Stimulated activated CD8-positive, alpha-beta memory T cell treated with anti-CD3 and anti-CD28 coated beads, Interleukin-4, amount 100 ng/mL, for 4 hours (primary cell): ENCODE measurements at places on chromosomes 1 and 21.

DNA sequence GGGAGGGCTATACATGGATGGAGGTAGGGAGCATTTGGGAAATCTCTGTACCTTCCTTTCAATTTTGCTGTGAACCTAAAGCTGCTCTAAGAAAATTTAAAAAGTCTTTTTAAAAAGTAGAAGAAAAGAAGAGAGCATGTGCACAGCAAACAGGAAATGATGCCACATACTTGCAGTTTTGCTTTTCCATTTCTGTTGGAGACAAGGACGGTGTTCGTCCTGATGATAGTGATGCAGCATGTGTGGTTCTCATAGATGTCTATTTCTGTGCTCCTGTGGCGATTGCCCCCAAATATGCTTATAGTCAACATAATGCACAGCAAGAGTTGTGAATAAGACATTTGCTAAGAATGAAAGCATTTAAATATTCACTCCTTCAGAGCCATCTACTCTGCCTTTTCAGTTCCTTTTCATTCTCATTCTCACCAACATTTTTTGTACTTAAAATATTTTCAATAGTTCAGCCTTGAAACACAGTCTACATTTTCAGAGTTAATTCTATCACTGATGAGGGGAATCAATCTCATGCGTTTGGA lies 66.6 kb downstream of the LRRC8C start:
- no peak for DNase-seq

DNA sequence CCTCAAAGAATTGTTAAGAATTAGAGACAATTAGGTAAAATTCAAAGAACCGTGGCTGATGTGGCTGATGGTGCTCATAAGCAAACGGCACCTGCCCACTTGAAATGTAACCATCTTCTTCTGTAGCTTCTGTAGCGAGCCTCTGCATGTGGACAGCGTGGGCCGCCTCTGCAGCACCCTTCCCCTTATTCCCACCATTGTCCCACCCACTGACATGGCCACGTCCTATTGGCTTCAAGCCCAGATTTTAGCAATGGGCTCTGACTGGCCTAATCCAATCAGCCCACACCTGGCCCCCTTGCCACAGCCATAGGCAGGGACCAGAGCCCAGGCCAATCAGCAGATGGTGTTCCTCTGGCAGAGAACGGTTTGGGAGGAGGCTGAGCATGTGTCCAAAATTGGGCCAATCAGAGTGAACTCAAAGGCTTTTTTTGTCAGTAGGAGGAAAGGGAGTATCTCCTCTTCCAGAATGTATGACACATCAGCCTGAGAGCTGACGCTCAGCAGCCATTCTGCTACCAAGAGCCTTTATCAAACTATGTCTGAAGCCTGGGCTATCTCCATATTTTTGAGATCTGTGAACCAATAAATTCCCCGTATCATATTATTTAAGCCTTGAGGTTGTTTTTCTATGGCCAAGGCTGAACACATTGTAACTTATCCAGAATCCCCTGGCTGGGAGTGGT lies 518.5 kb downstream of the SMYD3 start:
- DNase-seq = no peak

- no peak for DNase-seq
These were observed 40.0 kb upstream of the CD101 start for GRCh38 chr1:116961606-116962005.

GRCh38 chr1:201988601-201989000 lies 6.2 kb downstream of the RNPEP start:
- DNase-seq = no peak

GRCh38 chr1:226710501-226710900 lies 28.6 kb downstream of the ITPKB start:
- no peak for DNase-seq

DNA sequence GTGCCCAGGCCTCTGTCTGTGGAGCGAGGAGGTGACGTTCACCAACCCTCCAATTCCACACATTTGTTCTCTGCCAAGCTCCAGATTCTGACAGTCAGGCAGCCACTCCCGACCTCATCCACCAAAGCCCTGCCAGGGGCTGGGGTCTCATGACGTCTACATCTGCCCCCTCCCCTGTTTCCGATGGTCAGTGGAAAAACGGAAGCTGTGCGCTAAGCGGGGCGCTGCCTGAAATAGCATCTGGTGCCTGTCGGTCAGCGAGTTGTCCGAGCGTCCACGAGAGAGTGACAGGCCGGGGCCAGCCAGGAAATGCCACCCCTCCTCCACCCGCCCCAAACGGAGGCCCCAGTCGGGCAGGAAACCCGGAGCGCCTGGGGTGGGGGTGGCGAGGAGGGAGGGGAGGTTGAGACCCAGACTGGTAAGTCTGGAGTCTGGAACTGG lies 3.2 kb upstream of the TAL1 start:
- DNase-seq = no peak

GRCh38 chr1:176220100-176220689 lies 13.1 kb upstream of the COP1 start:
- no peak for DNase-seq

DNA sequence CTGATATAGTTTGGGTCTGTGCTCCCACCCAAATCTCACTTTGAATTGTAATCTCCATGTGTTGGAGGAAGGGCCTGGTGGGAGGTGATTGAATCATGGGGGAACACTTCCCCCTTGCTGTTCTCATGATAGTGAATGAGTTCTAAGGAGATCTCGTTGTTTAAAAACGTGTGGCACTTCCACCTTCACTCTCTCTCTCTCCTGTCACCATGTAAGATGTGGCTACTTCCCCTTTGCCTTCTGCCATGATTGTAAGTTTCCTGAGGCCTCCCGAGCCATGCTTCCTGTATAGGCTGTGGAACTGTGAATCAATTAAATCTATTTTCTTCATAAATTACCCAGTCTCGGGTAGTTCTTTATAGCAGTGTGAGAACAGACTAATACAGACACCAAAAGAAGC lies 40.4 kb downstream of the FRRS1 start:
- DNase-seq = no peak

GRCh38 chr1:35222322-35223083 lies 29.6 kb upstream of the SFPQ start:
- DNase-seq = no peak

- no peak for DNase-seq
These were observed 70.6 kb upstream of the PAXBP1 start for GRCh38 chr21:32842146-32842545.

GRCh38 chr1:154391086-154391770 lies 13.9 kb upstream of the IL6R start:
- DNase-seq = no peak

- DNase-seq = no peak
These were observed 6.5 kb downstream of the MEX3A start for GRCh38 chr1:156075775-156076204.

GRCh38 chr21:41641821-41642701 lies 124.8 kb downstream of the RIPK4 start:
- no peak for DNase-seq

DNA sequence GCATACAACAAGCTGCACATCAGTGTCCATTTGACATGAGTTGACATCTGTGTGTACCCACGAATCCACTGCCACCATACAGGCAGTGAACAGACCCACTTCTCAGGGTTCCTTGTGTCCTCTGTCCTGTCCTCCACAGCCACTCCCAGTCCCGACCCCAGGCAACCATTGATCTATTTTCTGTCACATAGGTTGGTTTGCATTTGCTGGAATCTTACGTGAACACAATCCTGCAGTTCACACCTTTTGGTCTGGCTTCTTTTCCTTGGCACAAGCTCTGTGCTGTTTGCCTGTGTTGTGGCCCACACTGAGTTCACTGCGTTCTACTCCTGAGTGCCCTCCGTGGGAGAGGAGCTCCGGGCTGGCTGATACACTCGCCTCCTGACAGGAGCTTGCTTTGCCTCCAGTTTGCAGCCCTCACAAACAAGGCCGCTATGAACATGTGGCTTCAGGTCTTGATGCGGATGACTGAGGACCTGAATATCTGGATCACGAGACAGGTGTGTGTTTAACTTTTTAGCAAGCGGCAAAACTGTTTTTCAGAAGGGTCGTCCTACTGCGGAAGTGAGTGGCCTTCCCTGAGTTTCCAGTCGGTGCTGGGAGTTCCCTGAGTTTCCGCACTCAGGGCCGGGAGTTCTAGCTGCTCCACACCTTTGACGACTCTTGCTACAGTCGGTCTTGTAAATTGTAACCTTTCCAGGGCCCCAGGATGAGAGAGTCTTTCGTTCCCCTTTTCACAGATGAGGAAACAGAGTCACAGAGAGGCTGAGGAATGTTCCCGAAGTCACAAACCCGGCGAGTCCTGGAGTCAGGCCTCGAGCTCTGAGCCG lies 13.0 kb upstream of the COL18A1 start:
- DNase-seq = no peak

GRCh38 chr1:228339059-228339704 lies 67.5 kb downstream of the TRIM11 start:
- no peak for DNase-seq

- no peak for DNase-seq
These were observed 66.7 kb downstream of the PATJ start for GRCh38 chr1:61808968-61809367.

- no peak for DNase-seq
These were observed 559.8 kb upstream of the USP24 start for GRCh38 chr1:55775007-55775406.

DNA sequence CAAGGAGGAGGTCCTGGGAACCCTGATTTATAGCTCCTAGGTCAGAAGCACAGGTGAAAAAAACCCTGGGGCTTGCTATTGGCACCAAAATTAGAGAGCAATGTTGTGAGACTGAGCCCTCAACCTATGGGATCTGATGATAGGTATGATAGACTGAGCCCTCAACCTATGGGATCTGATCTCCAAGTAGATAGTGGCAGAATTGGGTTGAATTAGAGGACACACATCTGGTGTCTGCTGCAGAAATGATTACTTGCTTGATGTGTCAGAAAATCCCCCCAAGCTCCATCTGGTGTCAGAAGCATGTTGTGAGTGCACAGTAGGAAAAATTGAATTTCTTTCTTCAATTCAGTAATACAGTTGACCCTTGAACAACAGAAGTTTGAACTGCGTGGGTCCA lies 62.4 kb downstream of the MAP3K21 start:
- no peak for DNase-seq

DNA sequence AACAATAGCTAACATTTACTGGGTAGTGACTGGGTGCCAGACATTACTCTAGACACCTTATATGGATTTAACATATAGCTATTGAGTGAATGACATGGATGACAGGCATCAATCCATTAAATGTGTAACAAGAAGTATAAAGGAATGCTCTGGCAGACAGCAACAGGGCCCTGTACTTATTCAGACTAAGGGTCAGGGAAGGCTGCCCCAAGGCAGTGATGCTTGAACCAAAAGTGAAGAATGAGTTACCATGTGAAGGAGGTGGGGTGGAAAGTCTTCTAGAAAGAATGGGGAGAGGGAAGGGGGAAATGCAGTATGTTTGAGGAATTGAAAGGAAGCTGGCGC lies 8.3 kb upstream of the PTPRF start:
- no peak for DNase-seq

DNA sequence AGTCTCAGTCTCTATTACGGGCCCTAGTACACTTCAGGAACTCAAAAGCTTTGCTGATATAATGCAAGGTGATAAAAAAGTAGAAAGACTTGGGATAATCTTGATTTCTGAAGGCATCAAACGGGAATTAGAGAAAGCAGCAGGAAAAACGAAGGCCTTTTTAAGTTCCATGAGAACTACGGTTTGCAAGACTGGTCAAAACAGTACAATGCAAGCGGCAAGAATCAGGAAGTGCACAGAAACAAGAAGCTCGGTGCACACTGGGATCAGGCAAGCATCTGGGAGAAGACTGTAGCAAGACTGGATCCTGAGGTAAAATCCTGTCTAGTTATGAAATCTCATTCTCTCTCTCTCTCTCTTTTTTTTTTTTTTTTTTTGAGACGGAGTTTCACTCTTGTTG lies 28.6 kb downstream of the NTMT2 start:
- DNase-seq = no peak
